ENCODE measurements at places on chromosomes 1 and 21.

DNA sequence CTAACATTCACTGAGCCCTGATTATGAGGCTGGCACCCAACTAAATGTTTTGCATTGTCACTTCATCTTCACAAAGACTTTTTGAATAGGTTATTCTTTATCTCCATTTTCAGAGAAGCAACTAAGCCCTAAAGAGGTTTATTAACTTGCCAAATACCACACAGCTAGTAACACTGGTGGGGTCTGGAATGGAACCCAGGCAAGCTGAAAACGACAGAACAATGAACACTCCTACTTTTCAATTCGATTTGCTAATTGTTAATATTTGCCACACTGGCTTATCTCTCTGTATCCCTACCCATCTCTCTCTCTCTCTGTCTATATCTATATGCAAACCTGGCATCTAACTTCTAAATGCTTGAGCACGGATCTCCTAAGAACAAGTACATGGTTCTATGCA lies 40.6 kb downstream of the MRPL39 start:
- DNase-seq = no peak

DNA sequence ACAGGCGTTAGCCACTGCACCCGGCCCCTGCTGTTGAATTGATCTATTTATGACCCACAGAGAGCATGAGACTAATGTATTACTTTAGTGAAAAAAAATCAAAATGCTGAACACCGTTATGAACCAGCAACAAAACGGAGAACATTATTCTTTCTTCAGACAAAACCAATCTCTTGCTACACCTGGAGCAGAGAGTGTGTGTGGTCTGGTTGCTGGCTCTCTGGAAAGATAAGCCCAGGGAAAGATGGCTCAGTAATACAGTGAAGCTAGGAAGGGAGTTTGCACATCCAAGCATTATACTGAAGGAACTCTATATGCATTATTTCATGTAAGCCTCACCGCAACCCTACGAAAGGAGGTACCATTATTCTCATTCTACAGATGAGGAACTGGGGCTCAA lies 117.0 kb downstream of the GLUL start:
- DNase-seq = no peak

DNA sequence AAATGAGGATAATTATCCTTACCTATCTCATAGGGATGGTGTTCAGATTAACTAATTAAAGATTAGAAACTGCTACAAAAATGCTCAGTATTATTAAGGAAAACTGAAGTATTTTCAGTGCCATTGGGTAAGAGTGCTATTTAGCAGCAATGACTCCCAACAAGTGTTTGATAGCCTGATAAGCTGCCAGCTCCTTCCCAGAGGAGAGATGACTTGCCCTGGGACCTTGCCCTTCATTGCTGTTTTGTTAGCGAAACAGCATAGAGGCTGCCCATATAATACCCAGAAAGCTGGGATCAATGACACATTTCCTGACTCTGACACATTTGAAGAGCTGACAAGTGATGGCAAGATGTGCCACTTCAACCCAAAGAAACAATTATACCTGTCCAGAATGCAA lies 592.2 kb downstream of the ADGRL2 start:
- DNase-seq = no peak

DNA sequence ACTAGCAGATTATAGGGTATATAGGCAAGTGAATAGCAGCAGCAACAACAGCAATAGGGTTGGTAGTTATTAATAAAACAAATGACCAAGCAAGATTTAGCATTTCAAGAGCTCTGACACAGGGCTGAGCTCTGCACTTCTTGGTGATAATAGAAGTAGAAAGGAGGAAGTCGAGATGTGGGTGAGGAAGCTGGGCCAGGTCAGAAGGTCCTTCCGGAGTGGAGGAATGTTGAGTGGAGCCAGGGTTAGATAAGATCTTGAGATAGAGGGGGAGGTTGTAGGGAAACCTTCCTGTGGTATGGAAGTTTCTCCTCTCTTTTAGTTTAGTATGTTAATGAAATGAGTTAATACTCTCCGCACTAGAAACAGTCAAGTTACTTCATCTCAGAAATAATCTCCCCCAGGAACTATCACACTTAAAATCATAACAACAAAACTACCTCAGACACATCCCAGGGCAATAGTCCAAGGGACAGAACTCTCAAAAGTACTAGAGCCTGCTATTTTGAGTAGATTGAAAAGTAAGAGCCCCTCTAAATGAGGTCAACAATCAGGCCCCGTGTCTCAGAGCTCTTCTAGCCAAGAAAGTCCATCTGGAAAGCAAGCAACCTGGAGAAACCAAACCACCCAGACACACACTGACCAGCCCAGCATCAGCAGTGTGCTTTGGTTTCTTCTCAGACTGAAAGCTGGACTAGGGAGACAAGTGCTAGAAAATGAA lies 45.4 kb upstream of the ATP1B1 start:
- DNase-seq = no peak
